ENCODE measurements at places on chromosomes 16 and 17.

GRCh38 chr17:80792373-80792781 is 199.3 kb upstream of the CHMP6 start:
- no peak for DNase-seq

- no peak for DNase-seq
Measured at GRCh38 chr17:81537856-81538555, 9.8 kb downstream of the FSCN2 start.

GRCh38 chr17:79633154-79633553 is 22.3 kb upstream of the RBFOX3 start:
- DNase-seq: no peak

- DNase-seq: peak; percentile 26
Measured at GRCh38 chr16:17193566-17194100, 277.1 kb downstream of the XYLT1 start.

DNA sequence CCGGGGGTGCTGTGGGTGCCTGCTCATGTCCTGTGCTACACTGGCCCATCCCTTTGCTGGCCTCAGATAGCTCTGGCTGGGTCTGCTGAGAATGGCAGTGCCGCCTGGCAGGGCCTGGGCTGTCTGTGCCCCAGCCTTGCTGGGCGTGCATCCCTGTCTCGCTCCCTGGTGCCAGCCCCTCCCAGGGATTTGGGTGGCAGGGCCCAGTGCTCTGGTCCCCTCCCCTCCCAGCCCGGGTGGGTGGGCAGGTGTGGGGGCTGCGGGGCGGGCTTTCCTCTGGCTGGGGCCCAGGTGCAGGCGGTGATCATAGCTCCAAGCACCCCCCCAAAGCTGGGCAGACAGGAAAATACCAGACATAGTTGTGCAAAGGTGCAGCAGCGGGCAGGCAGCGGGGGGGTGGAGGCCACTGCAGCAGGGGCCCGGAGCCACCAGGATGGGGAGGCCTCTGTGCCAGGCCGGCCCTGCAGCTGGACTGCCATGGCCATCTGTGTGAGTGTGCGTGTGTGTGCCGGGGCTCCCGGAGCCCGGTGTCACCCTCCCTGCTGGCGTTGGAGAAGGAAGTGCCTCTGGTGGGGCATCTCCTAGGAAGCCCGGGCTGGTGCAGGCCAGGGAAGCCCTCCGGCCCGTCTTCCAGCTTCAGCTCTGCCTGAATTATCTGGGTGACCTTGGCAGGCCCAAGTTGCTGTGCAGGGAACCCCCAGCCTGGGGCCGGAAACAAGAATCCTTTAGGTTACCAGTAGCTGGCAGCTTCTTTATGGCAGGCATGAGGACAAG is 7.4 kb downstream of the GLIS2 start:
- no peak for DNase-seq

DNA sequence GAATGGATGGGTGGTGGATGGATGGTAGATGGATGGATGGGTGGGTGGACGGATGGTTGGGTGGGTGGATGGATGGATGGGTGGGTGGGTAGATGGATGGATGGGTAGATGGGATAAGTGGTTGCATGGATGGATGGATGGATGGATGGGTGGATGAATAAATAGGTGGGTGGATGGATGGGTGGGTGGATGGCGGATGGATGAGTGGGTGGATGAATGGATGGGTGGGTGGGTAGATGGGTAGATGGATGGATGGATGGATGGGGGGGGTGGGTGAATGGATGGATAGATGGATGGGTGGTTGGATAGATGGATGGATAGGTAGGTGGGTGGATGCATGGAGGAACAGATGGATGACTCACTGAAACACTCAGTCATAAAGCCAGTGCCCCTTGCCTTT is 51.0 kb upstream of the FASN start:
- DNase-seq: no peak

GRCh38 chr17:66830451-66830850 is 4.5 kb upstream of the CACNG5 start:
- no peak for DNase-seq

- no peak for DNase-seq
Measured at GRCh38 chr17:81380666-81381518, 14.4 kb upstream of the BAHCC1 start.

GRCh38 chr16:49262501-49262900 is 19.1 kb downstream of the CBLN1 start:
- DNase-seq: no peak

DNA sequence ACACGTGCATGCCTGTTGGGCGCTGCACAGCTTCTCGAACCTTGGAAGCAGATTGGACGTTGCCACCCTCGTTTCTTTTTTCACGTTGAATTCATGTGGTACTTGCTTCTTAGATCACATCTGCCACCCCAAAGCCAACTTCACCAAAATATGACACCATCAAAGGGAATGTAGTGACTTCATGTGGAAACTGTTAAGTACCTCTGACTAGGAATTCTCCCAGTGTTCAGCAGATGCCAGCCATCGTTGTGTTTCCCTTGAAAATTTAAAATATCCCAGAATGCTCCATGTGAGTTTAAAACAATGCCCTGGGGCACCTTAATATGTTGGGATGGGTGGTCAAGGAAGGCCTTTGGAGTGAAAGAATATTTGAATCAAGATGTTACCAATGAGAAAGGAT is 22.6 kb upstream of the FAM20A start:
- no peak for DNase-seq

DNA sequence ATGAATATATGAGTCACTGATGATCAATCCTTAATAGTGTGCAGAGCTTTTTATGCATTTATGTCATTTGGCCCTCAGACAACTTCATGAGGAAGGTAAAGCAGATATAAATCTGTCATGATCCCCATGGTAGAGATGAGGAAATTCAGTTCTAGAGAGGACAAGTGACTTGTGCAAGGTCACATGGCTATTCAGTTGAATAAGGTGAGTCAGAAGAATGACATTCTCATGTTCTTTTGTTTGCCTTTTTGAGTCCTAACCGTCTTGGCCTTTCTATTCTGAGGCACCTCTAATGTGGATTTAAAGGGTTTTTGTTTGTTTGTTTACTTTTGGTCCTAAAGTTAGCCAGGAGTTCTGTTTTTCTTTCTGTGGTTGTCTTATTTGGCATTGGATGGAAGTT is 116.2 kb upstream of the ELAC2 start:
- no peak for DNase-seq

DNA sequence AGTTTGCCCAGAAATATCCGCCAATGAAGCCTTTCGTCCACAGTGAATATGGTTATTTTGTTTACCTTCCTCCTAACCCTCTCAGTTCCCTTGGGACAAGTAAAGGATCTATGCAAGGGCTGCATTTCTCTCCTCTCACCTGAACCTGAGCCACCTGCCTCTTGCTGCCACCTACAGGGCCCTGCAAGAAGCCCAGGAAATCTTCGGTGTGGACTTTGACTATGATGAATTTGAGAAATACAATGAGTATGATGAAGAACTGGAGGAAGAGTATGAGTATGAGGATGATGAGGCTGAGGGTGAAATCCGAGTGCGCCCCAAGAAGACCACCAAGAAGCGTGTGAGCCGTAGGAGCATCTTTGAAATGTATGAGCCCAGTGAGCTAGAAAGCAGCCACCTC is 14.0 kb downstream of the SUPT6H start:
- DNase-seq: no peak

- no peak for DNase-seq
Measured at GRCh38 chr17:35616536-35616935, 29.4 kb downstream of the AP2B1 start.

DNA sequence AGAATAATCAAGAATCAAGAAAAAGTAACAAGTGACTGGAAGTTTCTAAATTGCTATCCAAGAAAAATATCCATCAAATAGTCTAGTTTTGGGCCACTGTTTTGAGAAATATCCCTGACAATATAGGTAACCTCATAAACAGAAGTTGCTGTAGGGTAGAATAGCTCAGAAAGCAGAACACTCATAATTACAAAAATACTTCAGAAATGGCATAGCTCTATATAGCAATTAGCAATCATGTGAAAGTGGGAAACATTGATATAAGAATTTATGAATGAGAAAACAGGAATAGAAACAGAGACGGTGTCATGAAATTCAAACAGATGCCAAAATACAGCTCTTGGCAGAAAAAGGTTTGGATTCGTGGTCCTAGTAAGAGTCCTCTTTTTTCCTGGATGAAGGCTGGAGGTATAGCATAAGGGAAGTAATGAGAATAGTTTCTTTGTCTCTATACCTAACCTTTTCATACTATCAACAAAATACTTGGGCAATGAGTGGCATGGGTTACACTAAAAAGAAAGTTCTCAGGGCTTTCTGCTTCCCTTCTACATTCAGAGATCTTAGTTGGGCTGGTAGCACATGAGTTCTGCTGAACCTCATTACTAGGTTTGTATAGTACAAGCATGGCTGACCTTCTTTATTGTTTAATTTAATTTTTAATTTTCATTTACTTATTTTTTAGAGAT is 33.5 kb downstream of the SPAG9 start:
- peak; percentile 33 for DNase-seq

- DNase-seq: no peak
Measured at GRCh38 chr16:9778849-9779248, 403.4 kb downstream of the GRIN2A start.

- DNase-seq: no peak
Measured at GRCh38 chr16:2598723-2599122, 60.9 kb downstream of the PDPK1 start.

GRCh38 chr17:78383725-78384471 is 5.4 kb downstream of the PGS1 start:
- peak; percentile 97 for DNase-seq

DNA sequence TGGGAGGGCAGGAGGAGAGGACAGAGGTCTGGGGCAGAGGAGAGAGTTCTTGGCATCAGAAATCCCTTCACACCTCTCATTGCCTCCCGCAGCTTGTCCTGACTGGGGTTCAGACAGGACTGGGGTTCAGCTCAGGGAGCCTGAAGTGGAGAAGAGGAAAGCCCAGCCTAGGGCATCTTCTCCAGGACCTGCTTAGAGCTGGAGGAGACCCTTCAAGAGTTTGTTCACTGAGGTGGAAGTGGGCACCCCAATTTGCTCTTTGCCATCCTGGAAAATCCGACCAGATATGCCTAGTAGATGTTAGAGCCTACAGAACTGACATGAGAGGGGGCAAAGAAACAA is 2.0 kb downstream of the HOXB3 start:
- DNase-seq: no peak

DNA sequence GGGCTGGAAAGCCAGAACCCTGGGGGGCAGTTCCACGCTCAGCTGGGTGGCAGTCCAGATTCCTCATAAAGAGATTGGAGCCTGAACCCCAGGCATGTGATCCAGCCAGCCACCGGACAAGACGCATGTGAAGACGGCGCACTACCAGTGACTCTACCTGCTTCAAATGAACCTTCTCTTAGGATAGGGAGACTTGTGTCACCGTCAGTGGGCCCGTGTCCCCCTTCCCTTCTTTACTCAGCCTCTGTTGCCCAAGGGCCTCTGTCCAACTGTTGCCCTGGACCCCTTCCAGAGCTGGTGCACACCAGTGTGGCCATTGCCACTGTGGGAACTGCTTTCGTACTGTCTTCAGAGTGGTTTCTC is 18.2 kb downstream of the CLUAP1 start:
- no peak for DNase-seq

- DNase-seq: no peak
Measured at GRCh38 chr16:78551487-78552085, 452.1 kb downstream of the WWOX start.

- no peak for DNase-seq
Measured at GRCh38 chr17:65931246-65932149, 260.4 kb downstream of the CEP112 start.

GRCh38 chr17:79955167-79955549 is 80.5 kb downstream of the TBC1D16 start:
- no peak for DNase-seq

Measured in inflammatory macrophage treated with lipopolysaccharide for 4 hours (primary cell).